ENCODE measurements at places on chromosomes 11 and 22.
A peak's percentile ranks its signal among the peaks of the same experiment; 100 is the strongest.

DNA sequence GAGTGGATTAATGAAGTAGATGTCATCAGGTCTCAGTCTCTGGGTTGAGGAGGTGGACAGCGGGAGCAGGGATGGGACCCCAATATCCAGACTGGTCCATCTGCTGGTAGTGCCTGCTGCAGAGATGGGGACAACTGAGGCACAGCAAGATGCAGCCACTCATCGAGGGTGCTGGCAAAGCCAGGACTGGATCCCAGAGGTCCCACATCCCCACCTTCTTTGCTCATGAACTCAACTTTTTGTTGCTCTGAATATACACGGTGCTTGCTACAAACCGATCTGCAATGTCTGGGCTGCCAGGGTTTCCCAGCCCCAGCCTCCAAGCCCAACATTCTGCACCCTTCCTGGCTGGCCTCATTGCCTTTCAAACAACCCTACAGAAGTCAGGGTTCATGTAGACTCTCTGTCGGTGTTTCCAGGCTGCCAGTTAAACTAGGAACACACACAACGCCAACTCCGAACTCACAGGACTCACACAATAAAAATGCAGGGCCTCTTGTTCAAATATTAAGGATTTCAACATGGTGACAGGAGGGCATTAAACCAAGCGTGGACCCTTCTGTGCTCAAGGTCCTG is 168.2 kb downstream of the MN1 start:
- H3K4me1 ChIP-seq, result no peaks in the 10 kb centered on the region
- H3K27me3 ChIP-seq, result no peaks in the 10 kb centered on the region
- no peaks in the 10 kb centered on the region for H3K36me3 ChIP-seq
- no peak overlapping the region for H3K4me3 ChIP-seq
- no peak overlapping the region for H3K27ac ChIP-seq

- no peaks in the 10 kb centered on the region for H3K27me3 ChIP-seq
- no peak overlapping the region for H3K27ac ChIP-seq
- no peaks in the 10 kb centered on the region for H3K36me3 ChIP-seq
- no peak for DNase-seq
Measured at GRCh38 chr11:7892840-7893254, 38.2 kb downstream of the OR10A6 start.

- H3K27ac ChIP-seq, result peak overlapping the region; percentile 73
- H3K36me3 ChIP-seq, result no peaks in the 10 kb centered on the region
- no peaks in the 10 kb centered on the region for H3K27me3 ChIP-seq
- peak; percentile 93 for DNase-seq
Measured at GRCh38 chr11:70399681-70400112, 1.4 kb downstream of the CTTN start.

DNA sequence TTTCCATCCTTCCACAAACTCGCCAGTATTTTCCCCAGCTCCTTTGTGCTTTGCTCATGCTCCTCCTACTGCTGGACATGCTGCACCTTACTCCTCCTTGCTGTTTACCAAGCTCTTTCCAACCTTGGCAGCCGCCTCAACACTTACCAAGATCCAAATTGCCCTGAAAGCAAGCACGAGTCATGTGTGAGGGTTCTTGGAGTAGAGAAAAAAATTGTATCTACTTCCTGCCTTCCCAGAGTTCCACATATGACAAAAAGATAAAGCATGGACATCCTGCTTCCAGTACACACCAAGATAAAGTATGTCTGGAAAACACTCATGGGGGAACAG is 767.5 kb downstream of the NTM start:
- no peak for DNase-seq
- H3K27me3 ChIP-seq, result no peaks in the 10 kb centered on the region

DNA sequence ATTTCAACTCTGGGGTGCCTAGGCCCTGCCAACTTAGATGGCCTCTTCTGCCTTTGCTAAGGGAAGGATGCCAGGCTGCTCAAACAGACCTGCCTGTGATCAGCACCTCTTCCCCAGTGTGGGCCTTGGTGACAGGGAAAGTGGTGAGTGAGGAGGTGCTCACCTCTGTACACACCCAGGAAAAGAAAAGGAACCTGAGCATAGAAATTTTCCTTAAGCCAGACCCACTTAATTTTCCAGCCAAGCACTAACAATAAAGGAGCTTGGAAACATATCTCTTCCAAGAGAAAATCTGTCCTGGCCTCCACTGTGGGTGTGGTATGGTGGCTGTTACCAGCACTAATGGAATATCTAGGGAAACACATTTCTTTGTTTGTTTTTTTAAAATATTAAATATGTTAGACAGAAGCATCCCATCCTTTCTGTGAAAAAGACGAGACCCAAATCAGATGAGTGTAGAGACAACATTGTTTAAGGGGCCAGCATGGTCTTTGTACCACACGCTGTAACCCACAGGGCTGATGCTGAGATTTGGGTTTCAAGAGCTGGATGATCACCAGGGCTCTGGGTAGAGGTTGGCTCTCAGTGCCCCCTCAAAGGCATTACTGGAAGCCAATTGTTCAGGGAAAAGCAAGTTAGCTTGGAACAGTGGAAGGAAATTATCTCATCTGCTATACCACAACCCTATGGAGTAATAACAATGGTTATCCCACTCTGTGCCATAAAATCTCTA is 472.2 kb downstream of the INSC start:
- no peak overlapping the region for H3K4me3 ChIP-seq
- no peaks in the 10 kb centered on the region for H3K27me3 ChIP-seq
- H3K27ac ChIP-seq, result no peak overlapping the region
- no peak for DNase-seq
- H3K4me1 ChIP-seq, result no peaks in the 10 kb centered on the region
- H3K36me3 ChIP-seq, result no peaks in the 10 kb centered on the region

DNA sequence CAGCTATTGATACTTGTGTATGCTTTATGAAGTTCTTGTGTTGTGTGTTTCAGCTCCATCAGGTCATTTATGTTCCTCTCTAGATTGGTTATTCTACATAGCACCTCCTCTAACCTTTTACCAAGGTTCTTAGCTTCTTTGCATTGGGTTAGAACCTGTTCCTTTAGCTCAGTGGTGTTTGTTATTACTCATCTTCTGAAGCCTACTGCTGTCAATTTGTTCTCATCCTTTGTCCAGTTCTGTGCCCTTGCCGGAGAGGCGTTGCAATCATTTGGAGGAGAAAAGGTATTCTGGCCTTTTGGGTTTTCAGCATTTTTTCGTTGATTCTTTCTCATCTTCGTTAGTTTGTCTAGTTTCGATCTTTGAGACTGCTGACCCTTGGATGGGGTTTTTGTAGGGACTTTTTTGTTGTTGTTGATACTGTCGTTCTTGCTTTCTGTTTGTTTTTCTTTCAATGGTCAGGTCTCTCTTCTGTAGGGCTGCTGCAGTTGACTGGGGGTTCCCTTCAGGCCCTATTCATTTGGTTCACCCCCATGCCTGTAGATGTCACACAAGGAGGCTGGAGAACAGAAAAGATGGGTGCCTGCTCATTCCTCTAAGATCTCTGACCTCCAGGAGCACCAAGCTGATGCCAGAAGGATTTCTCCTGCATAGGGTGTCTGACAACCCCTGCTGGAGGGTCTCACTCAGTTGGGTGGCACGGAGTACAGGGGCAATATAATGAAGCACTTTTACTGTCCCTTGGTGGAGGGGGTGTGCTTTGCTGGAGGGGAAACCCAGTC is 35.9 kb upstream of the MUC15 start:
- H3K36me3 ChIP-seq, result no peaks in the 10 kb centered on the region
- no peaks in the 10 kb centered on the region for H3K4me1 ChIP-seq
- H3K4me3 ChIP-seq, result no peak overlapping the region
- no peak for DNase-seq
- H3K27me3 ChIP-seq, result no peaks in the 10 kb centered on the region
- no peak overlapping the region for H3K27ac ChIP-seq

DNA sequence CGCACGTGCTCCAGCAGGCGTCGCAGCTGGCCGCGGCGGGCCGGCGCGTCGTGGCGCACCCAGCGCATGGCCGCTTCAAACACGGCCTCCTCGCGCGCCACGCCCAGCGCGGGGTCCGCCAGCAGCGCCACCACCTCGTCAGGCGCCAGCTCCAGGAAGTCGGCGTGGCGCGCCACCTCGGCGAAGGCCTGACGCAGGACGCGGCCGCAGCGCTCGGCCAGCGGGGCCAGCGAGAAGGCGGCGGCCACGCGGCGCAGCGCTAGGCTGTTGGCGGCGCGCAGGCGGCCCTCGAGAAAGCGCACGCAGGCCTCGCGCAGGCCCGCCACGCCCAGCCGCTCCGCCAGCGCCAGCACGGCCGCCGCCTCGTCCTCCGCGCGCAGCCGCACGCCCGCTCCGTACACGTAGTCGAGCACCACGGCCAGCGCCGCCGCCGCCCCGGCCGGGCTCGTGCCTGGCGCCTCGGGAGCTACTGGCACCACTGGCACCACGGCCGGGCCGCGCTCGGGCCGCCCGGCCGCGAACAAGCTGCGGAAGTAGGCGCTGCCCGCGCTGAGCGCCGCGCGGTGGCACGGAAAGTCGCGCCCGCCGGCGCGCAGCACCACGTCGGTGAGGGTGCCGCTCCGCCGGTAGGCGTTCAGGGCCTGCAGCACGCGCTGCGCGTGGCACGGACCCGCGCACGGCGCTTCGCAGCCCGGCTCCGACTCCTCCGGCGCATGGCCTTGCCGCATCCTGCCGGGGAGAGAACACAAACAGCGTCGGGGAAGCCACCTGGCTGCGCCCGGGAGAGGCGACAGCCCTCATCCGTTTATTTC is 2.9 kb downstream of the KLHL35 start:
- peaks cover 5% of the 10 kb centered on the region for H3K27me3 ChIP-seq
- peaks cover 5% of the 10 kb centered on the region for H3K4me1 ChIP-seq
- peak; percentile 71 for DNase-seq
- no peak overlapping the region for H3K4me3 ChIP-seq

- no peak overlapping the region for H3K27ac ChIP-seq
- no peaks in the 10 kb centered on the region for H3K27me3 ChIP-seq
- no peaks in the 10 kb centered on the region for H3K36me3 ChIP-seq
- no peaks in the 10 kb centered on the region for H3K4me1 ChIP-seq
Measured at GRCh38 chr22:34080433-34080832, 160.2 kb upstream of the LARGE1 start.

DNA sequence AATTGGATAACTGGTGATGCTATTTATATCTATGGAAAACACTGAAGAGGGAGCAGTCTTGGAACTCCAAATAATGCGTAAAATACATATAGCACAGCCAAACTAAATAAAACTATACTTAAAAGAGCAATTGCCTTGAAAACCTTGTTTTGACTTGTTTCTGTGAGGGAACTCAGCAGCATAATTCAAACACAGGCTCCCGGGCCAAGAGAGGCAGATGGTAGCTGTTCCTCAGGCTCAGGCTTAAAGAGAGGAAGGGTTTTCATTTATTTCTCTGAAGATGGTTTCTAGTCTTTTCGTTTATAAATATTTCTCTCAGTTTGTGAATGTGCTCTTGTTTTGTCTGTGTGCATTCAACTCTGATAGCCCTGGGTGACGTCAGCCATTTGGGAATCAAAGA is 82.4 kb downstream of the FANCF start:
- H3K27me3 ChIP-seq, result no peaks in the 10 kb centered on the region
- no peak overlapping the region for H3K4me3 ChIP-seq
- DNase-seq, result no peak
- H3K27ac ChIP-seq, result no peak overlapping the region
- no peaks in the 10 kb centered on the region for H3K4me1 ChIP-seq
- no peaks in the 10 kb centered on the region for H3K36me3 ChIP-seq

GRCh38 chr11:44372989-44373388 is 63.0 kb upstream of the ALX4 start:
- no peak overlapping the region for H3K27ac ChIP-seq
- H3K4me3 ChIP-seq, result no peak overlapping the region
- no peak for DNase-seq

DNA sequence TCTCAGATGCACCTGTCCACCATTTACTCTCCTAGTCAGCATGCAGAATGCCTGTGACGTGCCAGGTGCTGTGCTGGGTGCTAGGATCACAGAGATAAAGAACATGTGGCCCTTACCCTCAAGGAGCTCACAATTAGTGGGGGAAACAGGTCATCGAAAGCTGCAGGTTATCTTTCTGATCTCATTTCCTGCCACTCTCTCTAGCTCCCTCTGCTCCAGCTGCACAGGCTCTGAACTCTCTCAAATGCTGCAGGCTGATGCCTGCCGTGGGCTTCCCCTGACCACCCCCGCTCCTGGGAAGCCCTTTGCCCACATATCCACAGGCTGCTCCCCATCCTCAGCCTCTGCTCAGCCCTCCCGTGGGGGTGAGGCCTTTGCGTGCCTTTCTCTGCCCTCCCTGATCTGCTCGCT is 29.6 kb downstream of the SHANK3 start:
- no peak for DNase-seq
- peaks cover 5% of the 10 kb centered on the region for H3K4me1 ChIP-seq
- H3K36me3 ChIP-seq, result no peaks in the 10 kb centered on the region
- H3K4me3 ChIP-seq, result no peak overlapping the region

DNA sequence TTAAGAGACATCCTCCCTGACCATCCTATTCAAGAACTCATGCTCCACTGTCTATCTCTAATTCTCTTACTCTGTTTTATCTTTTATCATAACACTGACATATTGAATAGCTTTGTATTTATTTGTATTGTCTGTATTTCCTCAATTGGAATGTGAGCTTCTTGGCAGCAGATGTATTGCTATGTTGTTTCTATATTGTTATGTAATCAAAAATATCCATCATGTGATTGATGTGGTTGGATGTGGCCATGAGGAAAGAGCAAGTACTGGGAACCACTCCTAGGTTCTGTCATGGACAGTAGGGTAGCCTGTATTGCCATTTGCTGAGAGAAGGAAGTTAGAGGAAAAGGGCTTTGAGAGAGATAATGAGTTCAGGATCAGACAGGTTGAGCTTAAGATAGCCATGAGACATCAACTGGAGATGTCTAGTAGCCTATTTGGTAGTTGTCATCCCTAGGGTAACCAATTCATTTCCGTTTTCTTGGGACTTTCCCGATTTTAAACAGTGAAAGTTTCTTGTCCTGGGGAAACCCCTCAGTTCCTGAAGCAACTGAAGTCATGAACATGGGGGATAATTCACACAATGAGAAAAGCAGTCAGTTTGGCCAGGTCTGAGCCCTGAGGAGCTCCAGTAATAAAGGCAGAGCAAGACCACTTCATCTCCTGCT is 404.5 kb downstream of the INSC start:
- H3K4me1 ChIP-seq, result no peaks in the 10 kb centered on the region
- H3K27ac ChIP-seq, result no peak overlapping the region
- H3K4me3 ChIP-seq, result no peak overlapping the region

DNA sequence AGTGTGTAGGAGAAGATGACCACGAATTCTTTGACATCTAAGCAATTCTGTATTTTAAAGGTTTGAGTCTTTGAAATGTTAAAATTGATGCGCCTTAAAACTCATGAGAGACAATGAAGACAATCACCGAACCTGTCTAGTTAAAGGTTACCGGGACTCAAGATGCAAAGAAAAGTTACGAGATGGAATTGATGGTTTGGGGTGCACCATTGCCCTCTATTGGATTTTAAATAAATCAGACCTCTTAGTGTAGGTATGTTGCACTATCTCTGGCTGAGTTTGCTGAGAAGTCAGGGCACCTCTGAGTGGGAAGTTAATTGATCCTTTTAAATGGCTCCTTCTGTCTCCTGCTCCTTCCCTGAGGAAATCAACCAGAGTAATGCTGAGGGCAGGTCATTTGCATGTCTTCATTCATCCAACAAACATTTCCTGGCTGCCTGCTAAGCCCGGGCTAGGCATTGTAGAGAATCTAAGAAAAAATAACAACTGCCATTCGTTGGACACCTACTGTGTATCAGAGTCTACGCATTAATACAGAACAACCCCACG is 19.4 kb upstream of the TMA7B start:
- DNase-seq, result no peak
- no peaks in the 10 kb centered on the region for H3K4me1 ChIP-seq
- no peak overlapping the region for H3K4me3 ChIP-seq
- no peaks in the 10 kb centered on the region for H3K36me3 ChIP-seq
- no peak overlapping the region for H3K27ac ChIP-seq
- no peaks in the 10 kb centered on the region for H3K27me3 ChIP-seq

- H3K27me3 ChIP-seq, result no peaks in the 10 kb centered on the region
- H3K4me3 ChIP-seq, result no peak overlapping the region
- no peak for DNase-seq
- H3K4me1 ChIP-seq, result peaks cover 2% of the 10 kb centered on the region
Measured at GRCh38 chr22:32200752-32201151, 4.1 kb downstream of the RFPL2 start.
